ENCODE measurements at places on chromosomes 3 and 15.

GRCh38 chr15:74593122-74593521 is 22.5 kb upstream of the CLK3 start:
- H3K36me3 ChIP-seq: peaks cover 36% of the 10 kb centered on the region
- H3K27me3 ChIP-seq: no peaks in the 10 kb centered on the region
- H3K4me3 ChIP-seq: no peak overlapping the region
- no peak for DNase-seq

DNA sequence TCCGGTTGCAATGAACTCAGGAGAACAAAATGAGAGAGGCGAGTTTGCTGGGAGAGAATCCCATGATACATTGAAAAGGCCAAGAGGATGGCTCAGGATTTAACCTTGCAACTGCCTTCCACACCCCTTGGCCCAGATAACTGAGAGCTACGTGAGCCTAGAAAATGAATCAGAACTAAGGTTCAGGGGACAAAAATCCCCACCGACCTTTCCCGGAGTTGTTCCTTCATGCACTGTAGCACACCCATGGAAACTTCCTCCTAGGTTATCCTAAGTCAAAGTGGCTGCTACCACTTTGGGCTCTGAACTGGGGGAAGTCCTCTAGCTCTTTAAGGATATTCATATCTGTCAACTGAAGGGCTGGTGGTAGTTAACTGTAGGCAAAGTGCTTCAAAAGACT is 58.3 kb upstream of the SLC4A7 start:
- DNase-seq: no peak
- H3K27me3 ChIP-seq: no peaks in the 10 kb centered on the region
- no peak overlapping the region for H3K4me3 ChIP-seq
- H3K36me3 ChIP-seq: no peaks in the 10 kb centered on the region
- H3K4me1 ChIP-seq: no peaks in the 10 kb centered on the region

GRCh38 chr3:74387111-74387735 is 227.2 kb downstream of the CNTN3 start:
- H3K4me3 ChIP-seq: no peak overlapping the region
- no peak overlapping the region for H3K27ac ChIP-seq
- no peak for DNase-seq
- H3K36me3 ChIP-seq: no peaks in the 10 kb centered on the region
- H3K4me1 ChIP-seq: no peaks in the 10 kb centered on the region

- H3K27ac ChIP-seq: no peak overlapping the region
- no peak for DNase-seq
- peaks cover 9% of the 10 kb centered on the region for H3K4me1 ChIP-seq
- no peaks in the 10 kb centered on the region for H3K36me3 ChIP-seq
Measured at GRCh38 chr3:152556731-152557254, 278.1 kb upstream of the P2RY1 start.

- no peaks in the 10 kb centered on the region for H3K36me3 ChIP-seq
- H3K27me3 ChIP-seq: peaks cover 14% of the 10 kb centered on the region
- no peak overlapping the region for H3K27ac ChIP-seq
- DNase-seq: no peak
Measured at GRCh38 chr3:46716461-46717441, 918 bp downstream of the PRSS50 start.

DNA sequence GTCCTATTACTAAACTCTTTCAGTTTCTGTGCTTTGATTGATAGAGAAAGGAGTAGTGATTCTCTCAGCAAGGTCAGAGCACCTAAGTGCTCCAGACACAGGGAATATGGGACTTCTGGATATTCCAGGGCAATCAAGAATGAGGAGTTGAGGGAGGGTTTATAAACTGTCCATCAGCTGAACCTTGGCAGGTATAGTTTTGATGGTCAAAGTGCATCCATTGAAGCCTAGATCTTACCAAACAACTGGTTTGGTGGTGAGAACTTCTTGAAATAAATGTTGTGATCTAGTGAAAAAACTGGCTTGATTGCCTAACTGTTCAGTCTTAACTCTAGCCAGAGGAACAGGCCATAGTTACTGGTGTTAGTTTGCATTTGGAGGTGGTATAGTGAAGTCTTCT is 207.0 kb upstream of the ONECUT1 start:
- DNase-seq: no peak
- H3K4me1 ChIP-seq: no peaks in the 10 kb centered on the region
- H3K27me3 ChIP-seq: no peaks in the 10 kb centered on the region
- H3K4me3 ChIP-seq: no peak overlapping the region

DNA sequence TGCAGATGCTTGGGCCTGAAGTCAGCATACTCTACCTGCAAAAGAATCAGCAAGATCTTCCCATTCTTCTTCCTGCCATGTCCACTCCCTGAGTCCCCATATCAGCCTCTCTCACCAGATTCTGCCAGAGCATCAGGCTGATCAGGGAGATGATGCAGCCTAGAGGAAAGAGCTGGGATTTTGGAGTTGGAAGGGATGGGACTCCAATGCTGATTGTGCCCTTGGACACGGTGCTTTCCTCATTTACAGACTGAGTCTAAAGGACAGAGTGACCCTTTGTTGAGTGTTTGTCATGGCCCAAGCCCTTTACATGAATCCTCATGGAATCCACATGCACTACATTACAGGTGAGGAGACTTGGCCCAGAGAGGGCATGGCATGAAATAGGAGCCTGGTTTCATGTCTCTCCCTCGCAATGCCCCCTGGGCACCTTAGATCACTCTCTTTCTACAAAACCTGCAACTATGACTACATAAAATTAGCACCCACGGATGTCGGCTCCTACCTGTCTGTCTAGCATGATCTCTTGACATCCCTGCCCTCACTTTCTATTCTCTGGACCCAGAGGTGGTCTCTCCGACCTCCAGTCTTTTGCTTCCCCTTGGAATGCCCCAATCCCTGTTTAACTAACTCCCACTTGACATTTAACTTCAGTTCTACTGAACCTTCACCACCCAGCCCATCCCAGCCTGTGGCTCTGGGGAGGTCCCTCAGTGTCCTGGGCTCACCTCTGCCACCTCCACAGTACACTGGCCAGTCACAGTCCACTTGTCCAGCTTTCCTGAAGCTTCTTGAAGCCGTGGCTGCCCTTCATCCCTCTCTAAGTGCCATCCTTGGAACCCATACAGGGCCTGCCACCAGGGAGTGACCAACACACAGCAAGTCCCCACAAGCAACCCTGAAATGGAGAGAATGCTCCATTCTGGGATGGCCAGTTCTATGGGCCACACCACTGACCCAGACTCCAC is 173.5 kb downstream of the ABHD5 start:
- H3K4me1 ChIP-seq: no peaks in the 10 kb centered on the region
- H3K4me3 ChIP-seq: no peak overlapping the region
- no peaks in the 10 kb centered on the region for H3K36me3 ChIP-seq
- no peak for DNase-seq

- H3K4me1 ChIP-seq: no peaks in the 10 kb centered on the region
- no peaks in the 10 kb centered on the region for H3K27me3 ChIP-seq
- H3K4me3 ChIP-seq: no peak overlapping the region
- H3K27ac ChIP-seq: no peak overlapping the region
- DNase-seq: no peak
- no peaks in the 10 kb centered on the region for H3K36me3 ChIP-seq
Measured at GRCh38 chr3:94317017-94317416, 254.2 kb downstream of the NSUN3 start.

DNA sequence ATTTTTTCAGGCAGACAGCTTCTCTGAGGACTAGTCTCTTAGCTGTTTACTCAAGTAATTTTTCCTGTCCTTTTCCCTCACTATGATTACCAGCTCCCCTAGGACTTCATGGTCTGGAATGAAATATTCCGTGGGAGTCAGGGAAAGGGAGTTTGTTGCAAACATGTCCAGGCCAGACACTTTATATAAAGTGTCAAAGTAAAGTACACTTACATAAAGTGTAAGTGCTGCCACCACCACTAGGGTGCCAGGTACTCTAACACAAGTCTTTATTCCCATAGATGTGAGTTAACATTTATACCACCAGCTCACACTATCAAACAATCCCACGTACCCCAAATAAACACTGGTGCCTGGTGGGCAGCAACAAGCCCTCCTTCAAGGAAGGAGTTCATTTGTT is 179.8 kb downstream of the SNRPN start:
- no peak overlapping the region for H3K4me3 ChIP-seq
- no peaks in the 10 kb centered on the region for H3K36me3 ChIP-seq
- H3K27ac ChIP-seq: no peak overlapping the region
- no peaks in the 10 kb centered on the region for H3K4me1 ChIP-seq
- H3K27me3 ChIP-seq: no peaks in the 10 kb centered on the region

DNA sequence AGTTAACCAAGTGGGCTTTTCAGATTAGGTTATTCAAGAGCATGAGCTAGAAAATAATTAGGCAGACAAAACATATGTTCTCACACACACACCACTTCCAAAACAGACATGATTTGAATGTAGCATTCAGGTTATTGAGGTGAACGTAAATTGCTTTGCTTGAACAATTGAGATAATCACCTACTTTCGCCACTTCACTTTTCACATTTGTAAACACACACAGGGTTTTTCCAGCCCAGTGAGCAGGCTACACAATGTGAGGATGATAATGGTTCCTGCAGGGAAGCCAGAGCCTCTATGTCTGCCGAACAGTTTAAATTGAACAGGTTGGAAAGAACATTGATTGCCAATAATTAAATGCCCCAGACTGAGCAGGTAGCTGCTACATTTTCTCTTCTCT is 560.8 kb downstream of the OCA2 start:
- no peak overlapping the region for H3K27ac ChIP-seq
- H3K4me1 ChIP-seq: no peaks in the 10 kb centered on the region
- no peaks in the 10 kb centered on the region for H3K36me3 ChIP-seq
- H3K27me3 ChIP-seq: no peaks in the 10 kb centered on the region
- no peak overlapping the region for H3K4me3 ChIP-seq
